ENCODE measurements at places on chromosomes 4 and X.

DNA sequence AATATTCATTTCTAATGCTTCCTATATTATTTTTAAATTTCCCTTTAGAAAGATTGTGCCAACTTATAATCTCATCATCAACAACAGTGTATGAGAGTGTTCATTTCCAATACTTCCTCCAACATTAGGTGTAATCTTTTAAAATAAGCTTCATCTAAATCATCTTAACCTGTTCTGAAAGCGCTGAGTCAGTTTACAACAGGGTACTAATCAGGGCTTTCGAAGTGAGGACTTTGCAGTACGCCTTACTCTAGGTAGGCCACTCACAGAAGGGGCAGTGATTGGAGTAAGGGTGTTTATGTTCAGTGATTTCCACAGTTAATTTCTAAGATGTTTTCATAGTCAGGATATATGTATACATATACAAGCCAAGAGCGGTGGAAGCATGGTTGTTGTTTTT is 87.9 kb downstream of the FRAS1 start:
- DNase-seq = no peak

- no peak for DNase-seq
These were observed 95.4 kb upstream of the BANK1 start for GRCh38 chr4:101695176-101695575.

DNA sequence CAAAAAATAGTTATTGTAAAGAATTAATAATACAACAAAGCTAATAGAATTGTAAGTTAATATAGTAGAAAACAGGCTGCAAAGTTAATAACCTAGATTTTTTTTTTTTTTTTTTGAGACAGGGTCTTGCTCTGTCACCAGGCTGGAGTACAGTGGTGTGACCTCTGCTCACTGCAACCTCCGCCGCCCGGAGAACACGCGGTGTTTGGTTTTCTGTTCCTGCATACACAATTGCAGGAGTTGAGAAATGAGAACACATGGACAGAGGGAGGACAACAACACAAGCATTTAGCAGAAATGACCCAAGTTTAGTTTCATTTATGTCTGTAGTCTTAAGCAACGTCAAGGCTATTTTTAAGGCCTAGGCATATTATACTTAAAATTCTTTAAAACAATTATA is 145.9 kb upstream of the PCDH10 start:
- DNase-seq = no peak

DNA sequence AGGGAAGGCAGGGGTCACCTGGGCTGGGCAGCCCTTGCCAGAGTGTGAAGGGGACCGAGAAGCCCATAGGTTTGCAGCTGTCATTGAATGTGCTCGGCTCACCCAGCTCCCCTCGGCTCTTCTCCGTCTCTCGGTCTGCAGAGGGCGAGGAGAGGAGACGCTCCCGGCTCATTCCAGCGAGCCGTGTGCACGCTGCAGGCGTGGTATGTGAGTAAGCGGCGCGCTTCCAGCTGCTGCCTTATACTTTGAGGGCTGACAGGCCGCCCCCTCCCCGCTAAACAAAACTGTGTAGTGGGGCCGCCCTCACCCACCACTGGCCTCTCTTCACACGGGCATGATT is 23.0 kb upstream of the BCORL1 start:
- no peak for DNase-seq

GRCh38 chrX:13520351-13520750 is 49.0 kb upstream of the EGFL6 start:
- no peak for DNase-seq

GRCh38 chr4:33437406-33437805 is 2717.2 kb downstream of the PCDH7 start:
- no peak for DNase-seq

DNA sequence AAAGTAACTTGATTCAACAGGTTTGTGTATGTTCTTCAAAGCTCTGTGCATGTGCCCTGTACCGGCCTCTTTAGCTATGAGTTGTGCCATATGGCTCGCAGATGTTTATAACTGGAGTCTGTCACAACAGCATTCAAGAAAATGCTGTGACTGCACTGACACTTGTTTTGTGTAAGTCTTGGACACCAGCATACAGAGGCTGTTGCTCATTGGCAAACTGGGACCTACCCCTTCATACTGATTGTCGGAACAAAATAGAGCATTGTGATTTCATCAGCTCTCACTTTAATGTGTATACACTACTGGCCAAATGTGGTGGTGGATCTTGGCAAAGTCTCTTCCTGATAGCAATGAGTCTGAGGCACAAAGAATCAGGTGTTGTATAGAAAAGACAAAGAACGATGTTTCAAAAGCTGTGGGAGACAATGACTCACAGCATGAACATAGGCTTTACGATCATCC is 133.9 kb downstream of the EGF start:
- DNase-seq = no peak

Measured in epithelial cell of proximal tubule (primary cell).